Smooth muscle cell of the brain vasculature (primary cell): ENCODE measurements at places on chromosomes 2 and 18.

GRCh38 chr2:175161-175786 lies 88.6 kb downstream of the SH3YL1 start:
- DNase-seq: no peak

- no peak for DNase-seq
Observed at GRCh38 chr2:224309176-224309575, 92.7 kb downstream of the FAM124B start.

DNA sequence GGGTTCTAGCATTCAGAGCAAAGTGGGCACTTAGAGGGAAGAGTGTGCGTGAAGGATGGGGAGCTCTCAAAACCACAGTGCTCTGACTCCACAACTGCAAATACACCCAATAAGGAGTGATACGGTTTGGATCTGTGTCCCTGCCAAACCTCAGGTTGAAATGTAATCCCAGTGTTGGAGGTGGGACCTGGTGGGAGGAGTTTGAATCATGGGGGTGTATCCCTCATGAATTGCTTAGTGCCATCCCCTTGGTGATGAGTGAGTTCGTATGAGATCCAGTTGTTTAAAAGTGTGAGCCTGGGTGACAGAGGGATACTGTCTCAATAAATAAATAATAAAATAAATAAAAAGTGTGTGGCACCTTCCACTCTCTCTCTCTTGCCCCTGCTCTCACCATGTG lies 50.3 kb upstream of the CCDC85A start:
- no peak for DNase-seq

GRCh38 chr2:79005216-79005615 lies 20.3 kb upstream of the REG3G start:
- no peak for DNase-seq

GRCh38 chr2:200525551-200525881 lies 491 bp upstream of the SGO2 start:
- DNase-seq: no peak
